ENCODE measurements at places on chromosomes 7 and 10. TPM values are rescaled to one million over a fixed set of nuclear protein-coding genes. Genes with fewer than 3 reads are reported as not detected.

- DNase-seq = no peak
These were observed 26.5 kb downstream of the KIAA1217 start for GRCh38 chr10:24235471-24235870.

GRCh38 chr7:100642534-100642907 is 1.2 kb upstream of the TFR2 start:
- DNase-seq = no peak

DNA sequence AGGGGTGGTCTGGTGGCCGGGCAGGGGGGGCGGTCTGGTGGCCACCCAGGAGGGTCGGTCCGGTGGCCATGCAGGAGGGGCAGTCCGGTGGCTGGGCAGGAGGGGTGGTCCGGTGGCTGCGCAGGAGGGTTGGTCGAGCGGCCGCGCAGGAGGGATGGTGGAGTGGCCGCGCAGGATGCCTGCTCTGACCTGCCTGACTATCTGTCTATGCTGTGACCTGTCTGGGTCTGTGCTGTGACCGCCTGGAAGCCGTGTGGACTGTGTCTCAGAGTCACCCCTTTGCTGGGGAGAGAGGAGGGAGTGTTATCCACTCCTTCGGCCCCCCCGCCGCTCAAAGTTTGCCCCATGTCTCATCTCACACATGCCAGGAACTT is 113.2 kb downstream of the ACTR3B start:
- no peak for DNase-seq

DNA sequence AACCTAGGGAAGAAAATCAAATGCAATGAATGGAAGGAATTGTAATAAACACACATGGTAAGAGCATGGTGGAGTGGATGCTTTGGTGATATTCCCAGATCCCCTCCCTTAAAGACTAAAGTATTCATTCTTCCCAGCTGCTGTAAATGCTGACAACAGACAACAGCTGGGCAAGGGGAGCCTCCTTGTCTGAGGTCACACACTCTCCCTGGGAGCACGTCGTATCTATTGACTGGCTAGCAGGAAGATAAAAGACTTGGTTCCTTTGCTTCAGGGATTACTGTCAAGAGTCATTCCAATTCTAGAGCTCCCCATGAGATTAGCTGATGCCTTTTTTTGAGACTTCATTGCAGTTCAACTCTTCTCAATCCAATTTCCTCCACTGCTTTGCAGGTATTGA is 443.5 kb upstream of the ETV1 start:
- DNase-seq = peak; percentile 93

- DNase-seq = no peak
These were observed 19.1 kb upstream of the KDM7A start for GRCh38 chr7:140195859-140196258.

DNA sequence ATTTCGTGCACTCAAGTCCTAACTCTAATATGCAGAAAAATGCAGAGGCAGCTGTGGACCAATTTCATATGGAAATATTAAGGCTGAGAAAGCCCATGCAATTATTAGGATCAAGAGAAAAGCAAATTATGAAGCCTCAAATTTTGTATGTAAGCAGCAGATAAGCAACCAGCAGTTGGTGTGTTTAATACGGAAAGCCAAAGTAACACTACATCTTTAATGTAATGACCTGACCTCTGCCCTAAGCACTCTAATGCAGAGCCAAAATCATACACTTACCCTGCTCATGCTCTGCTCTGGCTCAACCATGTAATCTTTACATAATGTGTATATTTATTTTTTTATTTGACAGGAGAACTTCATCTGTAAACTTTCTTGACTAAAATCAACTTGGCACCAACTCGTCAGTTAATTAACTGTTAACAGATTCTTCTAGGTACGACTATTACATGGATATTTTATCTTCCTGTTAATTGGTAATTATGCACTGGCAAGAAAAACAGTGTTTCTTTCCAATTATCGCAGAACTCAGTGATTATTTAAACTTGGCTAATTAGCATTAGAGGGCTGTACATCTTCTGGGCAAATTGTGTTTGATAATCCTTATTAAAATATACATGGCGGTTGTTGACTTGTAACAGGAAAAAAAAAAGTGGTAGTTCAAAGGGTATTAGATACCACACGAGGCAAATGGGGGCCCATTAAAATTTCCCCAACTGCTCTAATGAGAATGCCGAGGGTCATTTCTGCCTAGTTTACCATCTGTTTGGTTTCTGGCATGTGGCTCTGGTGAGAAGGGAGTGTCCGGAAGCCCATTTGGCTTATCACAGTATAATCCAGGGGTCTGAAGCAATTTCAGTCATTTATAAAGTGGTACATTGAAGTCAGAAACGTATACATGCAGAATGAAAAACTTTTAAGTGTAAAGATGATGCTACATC is 94.5 kb downstream of the RELN start:
- DNase-seq = no peak

- no peak for DNase-seq
These were observed 12.2 kb upstream of the ZNF273 start for GRCh38 chr7:64890761-64891362.

DNA sequence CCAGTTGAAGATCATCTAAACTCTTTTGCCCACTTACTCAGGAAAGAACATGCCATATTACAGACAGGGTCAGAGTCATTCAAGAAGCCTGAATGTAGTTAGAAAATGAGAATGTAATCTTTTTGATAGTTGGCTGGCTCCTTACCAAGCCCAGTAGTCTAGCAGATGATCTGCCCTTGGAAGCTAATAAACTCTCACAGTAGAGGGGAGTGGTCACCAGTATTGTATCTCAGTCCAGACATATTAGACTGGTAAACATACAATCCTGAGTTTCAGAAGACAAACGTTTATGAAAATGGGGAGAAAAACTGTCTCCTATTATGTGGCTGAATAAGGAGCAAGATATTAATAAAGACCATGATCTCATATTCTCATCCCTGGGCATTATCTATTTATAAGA is 65.3 kb downstream of the SEPTIN7 start:
- no peak for DNase-seq

DNA sequence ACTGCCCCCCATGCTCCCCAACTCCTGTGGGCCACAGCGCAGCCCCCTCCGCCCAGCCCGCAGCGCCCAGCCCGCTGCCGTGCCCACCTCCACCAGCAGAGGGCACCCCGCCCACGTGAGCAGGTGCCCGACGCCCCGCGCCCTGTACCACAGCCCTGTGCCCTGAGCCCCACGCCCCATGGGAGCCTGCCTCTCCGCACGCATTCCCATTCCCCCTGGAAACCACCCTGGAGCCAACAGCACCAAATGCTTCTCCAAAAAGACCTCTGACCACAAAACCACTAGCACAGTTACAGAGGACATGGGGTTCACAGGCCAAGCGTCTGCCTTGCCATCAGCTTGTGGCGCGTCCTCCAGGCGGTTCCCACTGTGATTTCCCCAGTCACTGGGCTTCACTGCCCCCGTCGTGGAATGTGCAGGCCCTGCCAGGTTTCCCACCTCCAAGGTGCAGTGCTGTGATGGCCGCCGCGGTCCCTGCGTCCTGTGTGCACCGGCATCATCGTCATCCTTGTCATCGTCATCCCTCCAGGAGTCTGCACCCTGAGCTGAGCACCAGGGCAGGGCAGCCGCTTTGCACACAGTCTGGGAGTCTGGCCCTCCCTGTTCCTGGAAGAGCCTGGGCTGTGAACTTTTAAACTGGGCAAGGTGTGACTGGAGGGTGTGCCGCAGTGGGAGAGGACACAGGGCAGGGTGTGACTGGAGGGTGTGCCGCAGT is 61.7 kb downstream of the PWWP2B start:
- peak; percentile 7 for DNase-seq

DNA sequence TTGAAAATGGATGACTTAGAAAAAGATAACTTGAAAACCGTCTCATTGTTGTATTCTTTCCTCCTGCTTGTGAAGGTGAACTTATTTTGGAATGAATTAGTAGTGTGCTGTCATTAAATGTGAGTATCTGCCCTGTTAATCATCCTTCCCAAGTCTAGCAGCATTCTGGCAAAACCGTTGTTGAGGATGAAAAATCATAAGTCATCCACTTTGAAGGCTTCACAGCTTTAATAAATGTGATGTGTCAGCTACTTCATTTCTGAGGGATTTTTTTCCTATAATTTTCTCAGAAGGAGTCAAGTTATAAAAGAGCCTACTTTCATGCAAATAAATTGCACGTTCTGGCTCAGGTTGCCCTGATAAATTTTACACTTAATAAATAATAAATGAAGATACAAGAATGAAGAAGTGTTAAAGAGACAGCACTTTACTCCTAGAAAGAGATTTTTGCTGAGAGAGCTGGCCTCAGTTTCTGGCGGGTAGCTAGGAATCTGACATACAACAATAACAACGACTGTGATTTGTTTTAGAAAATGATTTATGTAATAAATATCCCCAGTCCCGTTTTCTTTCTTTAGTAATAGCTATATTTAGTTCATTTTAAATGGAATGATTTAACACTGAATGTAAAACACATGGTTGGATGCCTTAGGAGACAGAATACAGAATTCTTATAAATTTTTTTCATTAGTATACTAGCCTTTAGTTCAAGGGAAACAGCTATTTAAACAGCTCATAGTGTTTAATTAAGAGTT is 516.5 kb upstream of the KLF6 start:
- DNase-seq = no peak

GRCh38 chr10:13594641-13595040 is 7.9 kb downstream of the PRPF18 start:
- peak; percentile 28 for DNase-seq

- DNase-seq = no peak
These were observed 1.9 kb downstream of the SFTPD start for GRCh38 chr10:79947083-79947415.

DNA sequence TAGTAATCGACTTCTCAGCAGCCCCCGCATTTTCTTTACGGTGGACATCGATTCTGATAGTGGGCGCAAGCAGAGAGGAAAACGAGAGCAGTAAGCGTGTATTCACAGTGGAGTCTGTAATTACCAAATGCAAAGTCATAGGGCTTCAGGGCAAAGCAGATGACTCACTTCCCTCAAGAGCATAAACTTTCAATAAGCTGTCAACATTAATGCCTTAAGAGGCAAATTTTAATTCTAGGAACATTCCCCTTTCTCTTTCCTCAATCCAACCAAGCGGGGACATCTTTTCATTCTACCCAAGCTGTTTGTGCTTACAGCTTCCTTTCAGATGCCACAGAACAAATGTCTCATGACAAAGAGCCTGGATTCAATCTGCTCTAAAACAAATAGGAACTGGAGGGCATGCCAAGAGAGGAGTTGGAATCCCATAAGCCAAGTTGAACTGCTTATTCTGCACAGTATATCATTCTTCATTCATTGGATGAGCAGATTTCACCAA is 48.6 kb downstream of the MALSU1 start:
- DNase-seq = peak; percentile 86

GRCh38 chr7:92631067-92631849 is 41.1 kb upstream of the FAM133B start:
- no peak for DNase-seq

- no peak for DNase-seq
These were observed 45.8 kb upstream of the PLEKHA1 start for GRCh38 chr10:122328676-122329075.

DNA sequence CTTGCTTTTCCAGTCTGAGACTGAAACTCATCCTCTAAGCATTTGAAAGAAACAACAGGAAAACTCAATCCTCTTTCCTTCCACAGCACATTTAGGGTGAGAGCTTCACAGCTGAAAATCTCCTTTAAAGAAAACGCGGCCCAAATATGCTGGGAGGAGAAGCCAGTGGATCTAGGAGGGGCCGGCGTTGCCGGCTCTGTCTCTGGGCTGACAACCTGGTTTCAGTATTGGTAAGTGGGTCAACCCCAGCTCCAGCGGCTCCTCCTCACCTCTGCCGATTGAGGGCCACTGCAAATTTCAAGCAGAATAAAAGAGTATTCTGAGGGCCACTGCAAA is 75.3 kb upstream of the CPXM2 start:
- no peak for DNase-seq

DNA sequence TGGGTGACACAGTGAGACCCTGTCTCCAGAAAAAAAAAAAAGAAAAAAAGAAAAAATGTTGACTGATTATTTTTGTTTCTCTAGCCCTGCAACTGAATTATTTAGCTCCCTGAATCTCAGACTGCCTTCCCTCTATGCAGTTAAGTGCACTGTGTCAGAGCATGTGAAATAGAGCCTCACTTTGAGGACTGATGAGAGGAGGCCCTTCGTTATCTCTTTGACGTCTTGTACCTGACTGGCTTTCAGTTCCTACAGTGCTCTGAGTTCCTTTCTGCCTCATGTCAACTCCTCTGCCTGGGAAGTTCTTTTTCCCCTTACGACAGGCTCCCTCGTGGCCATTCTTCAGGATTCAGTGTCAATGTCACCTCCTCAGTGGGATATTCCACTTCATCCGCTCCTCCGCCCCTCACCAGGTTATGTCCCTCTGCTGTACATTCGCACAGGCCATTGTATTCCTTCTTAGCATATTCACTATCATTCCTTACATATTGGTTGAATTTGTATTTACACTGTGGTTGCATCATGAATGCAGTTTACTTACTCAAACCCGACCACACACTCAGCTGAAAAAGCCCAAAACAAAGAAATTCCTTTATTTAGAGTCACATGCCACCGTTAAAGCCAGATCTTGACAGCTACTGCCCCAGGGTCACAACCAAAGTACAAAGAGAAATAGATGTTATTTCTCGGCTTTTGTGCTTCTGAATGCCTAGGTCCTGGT is 18.1 kb upstream of the CAMK2G start:
- DNase-seq = peak; percentile 71

- no peak for DNase-seq
These were observed 14.7 kb downstream of the GPR141 start for GRCh38 chr7:37698276-37698675.

DNA sequence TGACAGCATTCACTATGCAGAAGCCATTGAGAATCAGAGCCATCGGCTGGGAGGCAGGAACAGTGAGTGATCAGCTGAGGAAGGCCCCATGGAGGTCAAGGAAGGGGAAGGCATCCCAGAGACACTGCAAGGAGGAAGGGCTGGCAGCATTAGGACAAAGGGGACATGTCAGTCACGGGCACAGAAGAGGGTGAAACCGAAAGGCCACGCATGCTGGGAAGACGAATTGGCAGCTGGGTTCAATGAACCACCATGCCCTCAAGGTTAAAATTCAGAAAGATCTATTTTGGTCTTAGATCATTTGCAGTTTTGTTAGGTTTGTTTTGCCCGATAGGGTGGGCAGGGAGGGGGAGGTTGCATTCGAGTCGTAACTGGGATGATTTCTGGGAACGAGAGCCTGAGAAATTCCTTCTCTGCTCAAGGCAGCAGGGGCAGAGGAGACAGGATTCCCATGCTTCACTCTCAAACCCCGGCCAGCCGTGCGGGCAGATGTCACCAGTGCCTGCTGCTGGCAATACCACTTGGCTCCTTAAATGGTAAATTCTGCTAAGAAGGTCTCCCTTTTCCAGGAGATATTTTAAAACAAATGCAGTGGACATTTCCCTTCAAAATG is 57.7 kb downstream of the ASB13 start:
- no peak for DNase-seq

Gene COL1A2
- total RNA-seq = 986 TPM

Gene PTN
- 5.7 TPM for total RNA-seq

Gene VAX1
- not detected for total RNA-seq

Gene NPC1L1
- total RNA-seq = not detected

Gene MYL7
- total RNA-seq = not detected

Gene SEPHS1
- total RNA-seq = 60.7 TPM

Gene SEMA3E
- 0.98 TPM for total RNA-seq

Gene TRIM50
- total RNA-seq = not detected

Gene HYAL4
- not detected for total RNA-seq

Gene SERPINE1
- 1,980 TPM for total RNA-seq

Gene NAMPT
- total RNA-seq = 285 TPM

Gene CTTNBP2
- 7.5 TPM for total RNA-seq

Gene STEAP1
- 33.7 TPM for total RNA-seq

Gene SOSTDC1
- not detected for total RNA-seq

Gene CLCN1
- total RNA-seq = not detected

Gene HOXA1
- 3.7 TPM for total RNA-seq

Gene DPYSL4
- total RNA-seq = 22.4 TPM

Gene SPDYE9
- total RNA-seq = not detected

Gene GRID1
- total RNA-seq = not detected

Gene PIK3AP1
- total RNA-seq = not detected

Gene OR9A2
- not detected for total RNA-seq

Measured in LHCN-M2 (cell line).